ENCODE measurements at places on chromosomes 2 and 18.

DNA sequence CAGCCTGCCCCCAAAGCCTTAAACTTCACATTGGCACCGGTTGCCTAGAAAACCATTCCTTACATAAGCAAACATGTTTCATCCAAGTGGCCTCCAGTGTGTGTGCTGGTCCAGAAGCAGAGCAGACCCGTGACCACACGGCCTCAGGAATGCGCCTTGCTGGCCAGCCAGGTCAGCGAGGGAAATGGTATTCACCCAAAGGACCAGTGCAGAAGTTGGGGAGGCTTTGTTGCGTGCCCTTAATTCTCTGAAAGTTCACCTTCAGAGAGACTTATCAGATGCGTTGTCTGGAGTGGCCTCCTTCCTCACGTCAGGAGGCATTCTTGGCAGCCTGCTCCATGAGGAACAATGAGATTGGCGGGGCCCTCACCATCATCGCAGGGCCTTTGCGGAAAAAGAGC lies 25.9 kb downstream of the NRP2 start:
- no peak for DNase-seq

DNA sequence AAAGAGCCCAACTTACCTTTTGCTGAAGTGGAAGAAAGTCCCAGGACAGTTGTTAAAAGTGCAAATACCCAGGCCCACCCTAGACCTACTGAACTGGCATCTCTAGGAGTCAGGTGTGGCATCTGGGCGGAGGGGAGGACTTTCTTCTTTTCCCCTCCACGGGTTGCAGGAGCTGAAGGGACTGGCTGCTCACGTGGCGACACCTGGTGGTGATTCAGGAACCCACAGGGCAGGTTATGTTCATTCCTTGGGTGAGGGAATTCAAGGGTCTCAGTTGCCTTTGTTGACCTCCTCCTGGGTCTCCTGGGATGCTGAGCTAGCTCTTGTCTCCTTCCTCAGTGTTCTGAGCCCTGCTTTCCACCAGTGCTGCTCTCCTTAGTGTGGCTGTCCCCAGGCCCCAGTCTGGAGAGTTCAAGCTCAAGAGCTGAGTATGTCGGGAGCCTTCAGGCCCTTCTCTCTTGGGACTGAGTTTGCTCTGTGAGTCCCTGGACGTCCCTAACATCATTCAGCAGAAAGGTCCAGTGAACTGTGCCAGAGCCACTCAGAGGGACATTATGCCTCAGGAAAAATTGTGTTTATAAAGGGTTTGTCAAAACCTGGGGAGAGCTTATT lies 56.9 kb downstream of the DYSF start:
- DNase-seq: peak; percentile 35

- DNase-seq: no peak
These were observed 19.7 kb upstream of the ARHGAP25 start for GRCh38 chr2:68714866-68715265.

DNA sequence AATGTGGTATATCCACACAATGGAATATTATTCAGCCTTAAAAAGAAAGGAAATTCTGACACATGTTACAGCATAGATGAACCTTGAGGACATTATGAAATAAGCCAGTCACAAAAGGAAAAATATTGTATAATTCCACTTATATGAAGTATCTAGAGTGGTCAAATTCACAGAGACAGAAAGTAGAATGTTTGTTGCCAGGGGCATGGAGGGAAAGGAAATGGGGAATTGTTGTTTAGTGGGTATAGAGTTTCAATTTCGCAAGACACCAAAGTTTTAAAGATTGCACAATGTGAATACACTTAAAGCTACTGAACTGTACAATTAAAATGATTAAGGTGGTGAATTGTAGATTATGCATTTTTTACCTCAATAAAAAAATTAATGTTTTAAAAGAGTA lies 92.9 kb downstream of the TXNL1 start:
- DNase-seq: no peak

GRCh38 chr2:26394694-26395093 lies 7.0 kb upstream of the DRC1 start:
- DNase-seq: no peak

- DNase-seq: no peak
These were observed 585.6 kb downstream of the TSN start for GRCh38 chr2:122341007-122341406.

DNA sequence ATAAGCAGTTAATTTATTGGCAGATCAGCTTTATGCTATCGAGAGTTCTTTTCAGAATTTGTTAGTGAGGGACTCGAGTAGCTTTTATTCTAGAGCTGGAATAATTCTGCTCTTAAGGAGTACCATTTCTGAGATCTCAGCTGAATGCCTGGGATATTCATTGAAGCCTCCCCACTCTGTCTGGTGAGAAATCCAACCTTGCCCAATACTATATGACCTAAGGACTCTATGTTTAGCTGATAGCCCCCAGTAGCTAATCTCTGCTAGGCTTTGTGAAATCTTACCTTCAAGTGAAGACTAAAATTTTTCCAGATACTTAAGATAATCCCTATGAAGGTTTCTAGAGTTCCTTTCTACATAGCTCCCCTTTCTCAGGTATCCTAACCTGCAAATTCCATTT lies 261.4 kb downstream of the SETBP1 start:
- no peak for DNase-seq

GRCh38 chr2:202605174-202605573 lies 29.6 kb upstream of the FAM117B start:
- DNase-seq: no peak

- no peak for DNase-seq
These were observed 37.6 kb downstream of the PPP1R1C start for GRCh38 chr2:182023235-182023634.

GRCh38 chr2:192888109-192888508 lies 693.4 kb upstream of the TMEFF2 start:
- DNase-seq: no peak

DNA sequence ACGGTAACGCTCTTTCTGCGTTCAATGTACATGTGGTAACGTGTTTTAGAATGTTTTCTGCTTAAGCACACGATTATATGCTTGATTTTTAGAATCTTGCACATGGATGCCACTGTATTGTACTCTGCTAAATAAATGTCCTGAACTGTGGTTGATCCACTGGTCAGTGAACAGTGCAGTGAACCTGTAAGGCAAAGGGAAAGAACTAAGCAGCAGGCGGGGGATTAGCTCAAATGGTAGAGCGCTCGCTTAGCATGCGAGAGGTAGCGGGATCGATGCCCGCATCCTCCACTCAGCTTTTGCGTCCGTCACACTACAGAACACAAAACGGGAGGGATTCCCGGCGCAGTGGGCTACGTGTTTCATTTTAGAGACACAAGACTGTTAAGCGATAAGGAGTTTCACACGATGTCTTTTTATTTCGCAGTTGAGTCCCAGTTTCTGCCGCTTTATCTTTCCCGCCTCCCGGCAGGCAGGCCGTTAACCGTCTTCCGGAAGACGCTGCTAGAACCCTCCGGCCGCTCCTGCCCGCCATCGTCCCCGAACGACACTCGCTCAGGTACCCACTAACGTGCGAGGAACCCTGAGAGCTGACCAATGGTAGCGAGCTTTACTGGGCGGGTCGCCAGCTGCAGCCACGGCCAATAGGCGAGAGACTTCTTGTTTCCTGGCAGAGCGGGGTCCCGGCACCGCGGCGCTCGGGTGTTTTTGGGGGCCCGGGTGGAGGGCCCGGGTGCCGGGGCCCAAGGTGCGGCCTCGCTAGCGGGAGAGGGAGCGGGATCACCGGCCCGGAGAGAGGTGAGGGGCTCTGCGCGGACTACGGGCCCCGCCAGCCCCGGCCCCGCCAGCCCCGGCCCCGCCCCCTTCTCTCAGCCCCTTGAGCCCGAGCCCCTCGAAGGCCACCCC lies at the start of gene AGBL5:
Gene AGBL5, plus strand, starts transcription at position 673 of the 906 bp plus-strand sequence. CDS start 1,291 bp downstream, outside the sequence.
- DNase-seq: peak; percentile 91

- no peak for DNase-seq
These were observed 124.6 kb upstream of the CD302 start for GRCh38 chr2:159922563-159922962.

DNA sequence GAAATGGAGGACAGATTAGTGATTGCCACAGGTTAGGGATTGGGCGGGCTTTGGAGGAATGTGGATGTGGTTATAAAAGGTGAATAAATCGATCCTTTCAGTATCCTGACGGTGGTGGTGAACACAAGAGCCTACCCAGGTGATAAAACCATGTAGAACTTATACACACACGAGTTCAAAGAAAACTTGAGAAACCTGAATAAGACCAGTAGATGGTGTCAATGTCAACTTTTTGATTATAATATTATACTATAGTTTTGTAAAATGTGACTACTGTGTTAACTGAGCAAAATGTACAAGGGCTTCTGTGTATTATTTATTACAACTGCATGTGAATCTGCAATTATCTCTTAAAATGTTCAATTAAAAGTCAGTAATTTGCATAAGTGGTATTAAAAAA lies 136.3 kb downstream of the ERBB4 start:
- no peak for DNase-seq
